ENCODE measurements at places on chromosomes 2 and 18.

GRCh38 chr2:8638327-8638726, 43.5 kb upstream of the ID2 start:
- no peak for DNase-seq

DNA sequence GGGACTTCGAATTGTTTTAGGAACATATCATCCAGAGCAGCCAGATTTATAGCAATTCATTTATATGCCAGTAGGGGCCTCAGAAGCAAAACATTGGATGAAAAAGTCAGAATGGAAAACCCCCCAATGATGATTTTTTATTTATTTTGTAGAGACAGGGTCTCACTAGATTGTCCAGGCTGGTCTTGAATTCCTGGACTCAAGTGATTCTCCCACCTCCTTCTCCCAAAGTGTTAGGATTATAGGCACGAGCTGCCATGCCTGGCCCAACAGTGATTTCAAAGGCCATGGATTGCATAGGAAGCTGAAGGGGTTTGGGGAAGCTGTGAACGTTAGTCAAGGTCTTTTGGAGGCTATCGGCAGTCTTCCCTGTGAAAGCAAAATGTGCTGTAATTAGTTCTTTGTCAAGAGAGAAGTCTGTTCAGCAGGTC, 21.9 kb upstream of the MCFD2 start:
- no peak for DNase-seq

GRCh38 chr2:162293122-162293786, 25.2 kb downstream of the IFIH1 start:
- DNase-seq: no peak

DNA sequence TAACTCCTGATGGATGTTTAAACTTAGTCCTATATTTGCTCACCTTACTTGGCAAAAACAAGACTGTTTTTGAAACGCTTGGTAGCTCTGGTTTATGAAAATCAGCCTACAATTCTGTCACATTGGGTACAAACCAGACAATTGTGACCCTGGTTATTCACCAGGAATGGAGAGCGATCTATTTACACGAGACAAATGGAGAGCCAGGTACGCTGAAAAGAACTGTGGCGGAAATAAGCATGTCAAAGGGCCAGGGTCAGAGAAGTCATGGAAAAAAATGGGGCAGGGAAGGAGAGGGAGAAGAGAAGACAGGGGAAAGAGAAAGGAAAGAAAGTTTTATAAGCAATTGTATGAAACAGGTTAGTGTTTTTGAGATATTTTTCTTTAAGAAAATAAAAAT, 119.5 kb upstream of the ZFP36L2 start:
- DNase-seq: no peak

DNA sequence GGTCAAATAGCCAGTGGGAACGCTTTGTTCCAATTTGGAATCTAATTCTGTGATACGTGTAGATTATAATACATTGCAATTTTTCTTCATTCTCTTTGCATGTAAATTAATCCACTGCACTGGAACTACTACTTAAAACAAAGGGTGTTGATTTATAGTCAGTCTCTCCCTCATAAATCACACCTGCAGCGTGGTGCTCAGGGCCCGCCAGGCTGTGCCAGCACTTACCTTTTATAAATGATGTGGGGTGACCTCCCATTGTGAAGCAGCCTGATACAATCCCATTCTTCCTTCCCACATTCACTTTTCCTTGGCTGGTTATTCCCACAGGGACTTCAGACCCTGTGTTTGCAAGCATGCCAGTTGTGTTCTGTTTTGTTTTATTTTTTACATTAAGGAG, 302.3 kb upstream of the ID2 start:
- DNase-seq: no peak

GRCh38 chr2:189104934-189105333, 74.6 kb downstream of the COL5A2 start:
- no peak for DNase-seq

- no peak for DNase-seq
Observed at GRCh38 chr2:10427618-10427949, 20.5 kb downstream of the ODC1 start.

- DNase-seq: no peak
Observed at GRCh38 chr2:5751873-5752482, 59.8 kb downstream of the SOX11 start.

DNA sequence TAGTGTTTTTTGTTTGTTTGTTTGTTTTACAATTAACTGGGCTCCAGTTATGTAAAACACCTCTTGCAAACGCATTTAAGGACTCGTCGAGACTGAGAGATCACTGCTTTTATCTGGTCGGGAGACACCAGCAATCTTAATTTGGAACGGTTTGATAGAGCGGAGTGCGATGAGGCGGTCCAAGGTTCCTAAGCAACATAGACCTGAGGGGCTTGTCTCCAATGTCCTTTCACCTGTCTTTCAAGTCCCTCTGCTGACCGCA, 729 bp upstream of the SELENOI start:
- DNase-seq: no peak

DNA sequence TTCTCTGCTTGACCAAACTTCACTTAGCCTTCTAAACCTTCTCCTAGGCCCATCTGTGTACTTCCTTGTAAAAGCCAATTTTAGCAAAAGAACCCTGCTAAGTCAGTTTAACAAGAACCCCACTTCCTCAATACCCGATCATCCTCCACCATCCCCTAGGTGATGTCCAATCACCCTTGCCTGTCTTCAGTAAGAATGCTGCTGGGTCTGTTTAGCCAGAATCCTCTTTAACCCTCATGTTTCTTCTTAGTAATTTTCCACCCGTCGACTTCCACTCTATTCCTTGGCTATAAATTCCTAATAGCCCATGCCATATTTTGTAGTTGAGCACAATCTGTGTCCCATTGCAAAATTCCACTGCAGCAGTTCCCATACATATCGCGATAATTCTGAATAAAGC, 780.0 kb upstream of the RAB6C start:
- DNase-seq: no peak

GRCh38 chr18:62852851-62853250, 137.5 kb downstream of the PHLPP1 start:
- DNase-seq: no peak

GRCh38 chr2:184849516-184849915, 251.2 kb downstream of the ZNF804A start:
- no peak for DNase-seq

GRCh38 chr2:15666861-15667808, 75.5 kb downstream of the DDX1 start:
- no peak for DNase-seq

DNA sequence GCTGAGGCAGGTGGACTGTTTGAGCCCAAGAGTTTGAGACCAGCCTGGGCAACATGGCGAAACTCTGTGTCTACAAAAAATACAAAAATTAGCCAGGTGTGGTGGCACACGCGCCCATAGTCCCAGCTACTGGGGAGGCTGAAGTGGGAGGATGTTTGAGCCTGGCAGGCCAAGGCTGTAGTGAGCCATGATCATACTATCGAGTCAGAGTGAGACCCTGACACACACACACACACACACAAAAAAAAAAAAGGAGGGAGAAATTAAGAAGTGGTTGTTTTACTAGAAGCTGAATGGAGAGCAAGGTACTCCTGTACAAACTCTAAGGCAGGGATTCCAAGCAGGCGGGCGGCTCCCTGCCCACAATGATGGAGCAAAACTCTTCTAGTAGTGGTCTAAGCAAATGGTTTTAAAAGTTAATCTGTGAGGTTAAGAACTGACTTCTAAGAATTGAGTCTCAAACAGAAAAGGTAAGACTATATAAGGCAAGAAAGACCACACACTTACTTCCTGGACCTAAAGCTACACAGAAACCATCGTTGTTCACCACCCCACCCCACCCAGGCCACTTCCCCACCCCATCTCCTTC, 2.6 kb downstream of the ANKRD44 start:
- DNase-seq: peak; percentile 66

All from stimulated activated CD4-positive, alpha-beta T cell treated with anti-CD3 and anti-CD28 coated beads, Interleukin-1b, Interleukin-23, amount 100 ng/mL, for 48 hours (primary cell).